Activated T-helper 1 cell treated with anti-CD3 and anti-CD28 coated beads, Interleukin-2, amount 50 U/mL, for 16 hours (primary cell): ENCODE measurements at places on chromosomes 2 and 18.

GRCh38 chr2:215833531-215834162 is 179.7 kb downstream of the MREG start:
- no peak for DNase-seq

DNA sequence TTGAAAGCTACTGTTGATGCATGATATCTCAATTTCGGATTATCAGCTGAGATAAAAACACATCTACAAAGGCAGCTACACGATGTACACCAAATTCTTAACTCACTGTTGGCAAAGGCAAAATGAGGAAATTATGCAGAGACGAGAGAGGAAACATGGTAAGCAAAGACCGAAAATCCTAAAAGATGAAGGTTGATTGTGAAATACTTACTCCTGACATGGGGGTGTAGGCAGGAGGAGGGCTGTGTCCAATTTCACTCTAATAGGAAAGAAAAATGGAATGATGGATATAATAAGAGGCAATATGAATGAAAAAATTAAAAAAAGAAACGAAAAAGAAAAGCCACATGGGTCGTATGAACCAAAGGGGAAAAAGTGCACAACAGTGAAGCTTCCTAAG is 831.3 kb downstream of the CPS1 start:
- DNase-seq = no peak

- DNase-seq = no peak
Measured at GRCh38 chr18:42549596-42549995, 565.9 kb downstream of the RIT2 start.

DNA sequence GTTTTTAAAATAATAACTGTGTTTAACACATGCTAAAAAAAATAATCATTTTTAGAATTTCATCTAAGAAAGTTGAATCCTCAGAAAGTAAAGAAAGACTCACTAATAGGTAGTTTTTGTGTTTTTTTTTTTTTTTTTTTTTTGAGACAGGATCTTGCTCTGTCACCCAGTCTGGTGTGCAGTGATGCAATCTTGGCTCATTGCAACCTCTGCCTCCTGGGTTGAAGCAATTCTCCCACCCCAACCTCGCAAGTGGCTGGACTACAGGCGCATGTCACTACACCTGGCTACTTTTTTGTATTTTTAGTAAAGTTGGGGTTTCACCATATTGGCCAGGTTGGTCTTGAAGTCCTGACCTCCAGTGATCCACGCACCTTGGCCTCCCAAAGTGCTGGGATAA is 7.1 kb downstream of the CKAP2L start:
- no peak for DNase-seq

DNA sequence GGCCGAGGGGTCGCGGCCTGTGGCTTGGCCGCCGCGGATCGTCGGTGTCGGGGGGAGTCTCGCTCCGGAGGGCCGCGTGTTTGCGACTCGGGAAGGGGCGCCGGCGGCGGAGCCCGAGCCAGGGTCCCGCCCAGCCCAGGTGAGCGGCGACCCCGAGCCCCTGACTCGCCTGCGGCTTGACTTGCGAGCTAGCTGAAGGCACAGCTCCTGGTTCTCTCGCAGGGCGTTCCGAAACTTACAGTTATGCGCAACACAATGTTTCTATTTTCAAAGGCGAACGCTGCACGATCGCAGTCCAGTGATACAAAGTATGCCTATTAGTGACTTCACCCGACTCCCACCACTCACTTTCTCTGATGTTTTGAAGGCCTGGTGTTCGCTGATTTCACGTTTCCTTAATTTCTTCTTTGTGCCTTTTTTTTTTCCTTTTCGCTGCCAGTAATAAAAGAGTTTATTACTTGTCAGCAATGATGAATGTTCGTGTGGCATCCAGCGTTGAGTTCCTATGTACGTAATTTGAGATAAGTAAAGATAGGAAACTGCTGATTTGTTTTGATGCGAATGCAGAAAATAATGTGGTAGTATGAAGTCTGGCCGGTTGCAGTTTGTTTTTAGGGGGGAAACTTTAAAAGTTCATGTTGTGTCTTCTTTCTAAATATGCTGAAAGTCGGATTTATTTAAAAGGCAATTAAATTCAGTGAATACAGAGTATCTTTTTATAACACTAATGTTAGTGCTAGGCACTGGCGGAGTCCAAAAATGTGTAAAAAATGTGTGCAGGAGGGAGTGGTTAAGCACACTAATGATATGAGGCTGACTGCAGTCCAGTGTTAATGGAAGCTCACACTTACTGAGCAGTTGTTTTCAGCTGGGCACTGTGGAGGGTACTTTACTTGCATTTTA is 706 bp downstream of the UBXN2A start:
- no peak for DNase-seq

GRCh38 chr2:215527736-215528135 is 91.9 kb upstream of the FN1 start:
- no peak for DNase-seq

GRCh38 chr2:234348081-234348480 is 148.8 kb downstream of the ARL4C start:
- no peak for DNase-seq

GRCh38 chr2:137747509-137747908 is 216.8 kb upstream of the HNMT start:
- no peak for DNase-seq

GRCh38 chr2:23788100-23788499 is 138.8 kb downstream of the ATAD2B start:
- no peak for DNase-seq

GRCh38 chr2:145036421-145037011 is 516.6 kb upstream of the ZEB2 start:
- DNase-seq = no peak
